ENCODE measurements at places on chromosomes 2 and 18.

DNA sequence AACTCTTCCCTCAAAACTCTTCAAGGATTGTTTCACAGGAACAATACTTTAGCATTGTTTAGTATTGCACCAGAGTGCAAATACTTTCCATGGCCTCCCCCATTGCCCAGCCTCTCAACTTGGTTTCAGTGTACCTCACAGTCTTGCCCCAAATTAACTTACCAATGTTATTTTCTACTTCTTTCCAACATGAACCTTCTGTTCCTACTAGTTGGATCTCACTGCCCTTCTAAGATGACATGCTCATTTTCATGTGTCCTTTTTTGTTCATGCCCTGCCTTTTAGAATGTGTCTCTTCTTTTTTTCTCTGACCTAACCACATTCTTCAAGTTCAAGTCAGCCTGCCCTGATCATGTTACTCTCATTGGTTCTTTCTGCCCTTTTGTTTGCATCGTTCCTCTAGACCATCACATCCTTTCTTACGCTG is 4.1 kb downstream of the SPATS2L start:
- DNase-seq, result no peak

DNA sequence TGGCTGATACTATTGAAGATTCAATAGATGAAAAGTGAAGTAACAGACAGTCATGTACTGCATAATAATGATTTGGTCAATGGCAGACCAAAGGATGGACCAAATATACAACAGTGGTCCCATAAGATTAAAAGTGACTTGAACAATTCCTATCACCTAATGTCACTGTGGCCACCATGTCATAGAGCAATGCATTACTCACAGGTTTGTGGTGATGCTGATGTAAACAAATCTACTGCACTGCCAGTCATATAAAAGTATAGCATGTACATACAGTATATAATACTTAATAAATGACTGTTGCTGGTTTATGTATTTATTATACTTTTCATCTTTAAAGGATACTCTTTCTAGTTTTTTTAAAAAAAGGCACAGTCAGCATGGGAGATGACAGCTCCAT is 99.9 kb downstream of the USP34 start:
- DNase-seq, result no peak

GRCh38 chr2:230455005-230455684 is 39.1 kb downstream of the SP100 start:
- DNase-seq, result no peak

- no peak for DNase-seq
These were observed 54.8 kb upstream of the LPIN2 start for GRCh38 chr18:3067722-3068121.

DNA sequence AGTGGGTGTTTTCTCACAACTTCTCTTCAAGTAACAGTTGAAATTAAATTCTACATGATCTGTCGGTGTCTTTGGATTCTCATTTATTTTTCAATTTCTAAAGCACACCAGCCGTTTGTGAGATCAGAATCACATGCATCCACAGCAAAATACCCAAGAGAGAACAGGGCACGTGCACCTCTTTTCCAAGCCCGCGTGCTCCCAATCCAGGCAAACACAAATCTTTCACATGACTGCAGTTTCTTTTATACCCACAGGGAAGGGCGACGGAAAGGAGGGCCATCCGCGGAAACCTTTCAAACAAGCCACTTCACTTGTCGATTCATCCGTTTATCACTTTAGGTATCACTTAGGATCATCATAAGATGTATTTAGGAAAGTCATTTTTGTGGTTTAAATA is 13.0 kb upstream of the DAPL1 start:
- no peak for DNase-seq

DNA sequence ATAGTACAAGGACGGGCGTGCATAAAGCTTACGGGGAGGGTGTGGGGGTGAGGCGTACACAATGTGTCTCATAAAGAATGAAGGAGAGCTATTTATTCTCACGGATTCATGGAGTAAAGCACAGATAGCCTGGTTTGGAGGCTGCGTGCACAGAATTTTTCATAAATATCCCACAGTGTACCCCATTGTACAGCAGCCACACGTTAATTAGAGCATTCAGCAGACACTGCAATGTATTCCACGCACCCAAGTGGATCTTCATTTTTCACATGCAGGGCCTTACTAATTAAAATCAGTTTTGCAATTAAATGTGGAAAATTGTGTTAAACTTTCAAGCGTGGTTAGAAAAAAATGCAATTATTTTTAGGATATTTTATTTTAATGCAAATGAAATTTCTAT is 227.7 kb upstream of the PXDN start:
- DNase-seq, result no peak

- DNase-seq, result no peak
These were observed 26.6 kb downstream of the MEP1B start for GRCh38 chr18:32216390-32216789.

GRCh38 chr18:55511277-55511676 is 76.7 kb downstream of the TCF4 start:
- no peak for DNase-seq

DNA sequence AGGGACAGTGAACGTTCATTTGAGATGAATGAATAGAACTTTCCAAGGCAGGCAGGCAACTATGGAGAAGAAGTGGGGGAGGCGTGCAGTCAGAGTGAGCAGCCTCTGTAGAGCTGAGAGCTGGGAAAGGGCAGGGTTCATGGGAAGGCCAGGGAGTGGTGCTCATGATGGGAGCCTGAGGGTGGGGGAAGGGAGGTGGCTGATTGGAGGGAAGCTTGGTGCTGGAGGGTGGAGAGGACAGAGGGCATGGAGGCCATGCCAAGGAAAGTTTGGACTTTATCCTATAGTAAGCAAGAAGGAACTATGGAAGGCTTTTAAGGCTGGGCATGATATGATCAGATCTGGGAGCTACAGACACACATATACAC is 47.6 kb upstream of the LGALSL start:
- no peak for DNase-seq

- DNase-seq, result no peak
These were observed 101.7 kb downstream of the PDE11A start for GRCh38 chr2:177970670-177971454.

DNA sequence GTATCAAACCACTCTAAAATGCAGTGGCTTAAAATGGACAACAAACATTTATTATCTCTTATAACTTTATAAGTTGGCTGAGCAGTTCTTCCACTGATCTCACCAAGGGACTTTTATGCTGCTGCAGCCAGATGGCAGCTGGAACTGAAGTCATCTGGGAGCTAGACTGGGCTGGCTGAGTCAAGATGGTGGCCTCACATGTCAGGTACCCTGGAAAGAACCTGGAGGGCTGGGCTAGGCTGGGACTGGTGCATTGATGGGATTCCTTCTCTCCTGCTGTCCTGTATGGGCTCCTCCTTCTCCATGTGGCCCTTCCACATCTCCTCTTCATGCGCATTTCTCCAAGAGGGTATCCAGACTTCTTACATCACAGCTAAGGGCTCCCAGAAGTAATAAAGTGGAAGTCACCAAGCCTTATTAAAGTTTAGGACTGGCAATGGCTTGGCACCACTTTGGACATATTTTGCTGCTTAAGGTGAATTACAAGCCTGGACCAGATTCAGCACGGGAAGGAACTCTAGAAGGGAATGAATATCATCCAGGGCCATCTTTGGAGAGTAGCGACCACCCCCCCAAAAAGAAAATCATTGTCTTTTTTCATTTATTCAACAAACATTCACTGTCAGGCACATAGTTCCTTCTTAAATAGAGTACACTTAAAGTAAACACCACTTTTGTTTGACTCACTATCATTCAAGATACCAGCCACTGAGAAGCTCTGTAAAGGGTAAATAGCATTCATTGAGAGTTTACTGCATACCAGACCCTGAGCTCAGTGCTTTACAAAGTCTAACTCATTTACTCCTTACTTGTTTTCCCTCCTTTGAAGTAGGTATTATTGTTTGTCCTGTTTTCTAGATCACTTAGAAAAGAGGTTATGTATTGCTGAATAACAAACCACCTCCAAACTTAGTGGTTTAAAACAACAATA is 138.0 kb downstream of the ZFP36L2 start:
- no peak for DNase-seq

DNA sequence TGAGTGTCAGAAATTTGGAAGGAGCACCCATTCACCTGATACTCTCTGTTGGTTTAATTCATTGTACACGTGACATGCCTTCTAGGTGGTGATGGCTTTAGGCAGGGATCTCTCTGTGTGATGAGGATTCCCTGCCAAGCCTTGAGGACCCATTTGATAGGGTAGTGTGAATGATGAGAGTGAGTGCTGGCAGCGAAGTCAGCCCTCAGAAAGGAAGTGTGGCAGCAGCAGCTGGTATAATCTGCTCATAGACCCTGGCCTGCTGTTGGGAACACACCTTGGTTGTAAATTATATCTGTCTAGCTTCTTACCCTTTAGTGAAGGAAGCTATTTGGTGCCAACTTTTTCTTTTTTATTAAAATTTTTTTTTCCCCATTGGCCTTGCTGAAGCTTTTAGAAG is 164.5 kb downstream of the HAUS1 start:
- no peak for DNase-seq

GRCh38 chr2:113822087-113822815 is 65.8 kb upstream of the SLC35F5 start:
- DNase-seq, result no peak

- DNase-seq, result no peak
These were observed 256.2 kb downstream of the EN1 start for GRCh38 chr2:118591223-118591622.

All from NCI-H526 treated with DMSO at 0.1 percent for 48 hours (cell line).